Retina (tissue), 1 donor: ENCODE measurements at places on chromosomes 6 and 20.

DNA sequence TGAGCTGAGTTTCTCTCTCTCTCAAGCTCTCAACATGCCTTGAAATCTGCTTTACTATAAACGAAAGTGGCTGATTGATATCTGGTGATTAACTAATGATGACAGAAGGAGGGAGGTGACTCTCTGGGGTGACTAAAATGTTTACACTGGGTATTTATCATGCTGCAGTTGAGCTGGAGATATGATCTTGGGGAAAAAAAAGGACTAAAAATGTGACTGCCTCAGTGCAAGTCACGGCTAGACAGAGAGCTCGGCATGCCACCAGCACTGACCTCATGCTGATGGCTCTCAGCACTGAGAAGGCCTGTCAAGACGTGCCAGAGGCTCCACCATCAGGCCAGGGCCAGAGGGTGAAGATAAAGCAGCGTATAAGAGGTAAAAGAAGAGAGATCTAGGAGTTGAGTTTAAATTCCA lies 103.1 kb upstream of the SPACA1 start:
- DNase-seq = peak; percentile 73

GRCh38 chr6:16925461-16925860 lies 164.2 kb upstream of the ATXN1 start:
- DNase-seq = no peak

- DNase-seq = no peak
Measured at GRCh38 chr6:128676456-128676855, 156.1 kb upstream of the PTPRK start.

DNA sequence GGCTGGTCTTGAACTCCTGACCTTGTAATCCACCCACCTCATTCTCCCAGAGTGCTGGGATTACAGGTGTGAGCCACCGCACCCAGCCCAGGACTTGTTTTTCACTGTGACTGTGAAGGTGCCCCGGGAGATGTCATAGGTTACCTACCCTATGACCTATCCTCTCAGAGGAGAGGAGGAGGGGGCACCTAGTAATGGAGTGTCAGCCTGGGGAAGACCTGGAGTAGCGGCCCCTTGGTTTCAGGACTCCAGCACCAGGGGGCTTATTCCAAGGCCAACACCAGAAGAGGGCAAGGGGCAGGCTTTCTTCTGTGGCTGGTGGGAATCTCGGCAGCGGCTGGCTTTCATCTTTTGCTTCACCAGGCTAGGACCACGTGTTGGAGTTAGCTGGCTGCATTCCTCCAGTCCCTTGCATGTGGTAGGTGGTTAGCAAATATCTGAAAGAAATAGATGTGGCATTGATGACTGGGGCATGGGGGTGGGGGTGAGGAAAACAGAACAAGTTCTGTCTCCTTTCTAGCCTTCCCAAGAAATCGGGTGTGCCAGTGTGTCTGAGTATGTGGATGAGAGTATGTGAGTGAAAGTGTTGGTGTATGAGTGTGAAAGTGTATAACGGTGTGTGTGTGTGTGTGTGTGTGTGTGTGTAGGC lies 7.9 kb upstream of the ITPR3 start:
- DNase-seq = no peak

DNA sequence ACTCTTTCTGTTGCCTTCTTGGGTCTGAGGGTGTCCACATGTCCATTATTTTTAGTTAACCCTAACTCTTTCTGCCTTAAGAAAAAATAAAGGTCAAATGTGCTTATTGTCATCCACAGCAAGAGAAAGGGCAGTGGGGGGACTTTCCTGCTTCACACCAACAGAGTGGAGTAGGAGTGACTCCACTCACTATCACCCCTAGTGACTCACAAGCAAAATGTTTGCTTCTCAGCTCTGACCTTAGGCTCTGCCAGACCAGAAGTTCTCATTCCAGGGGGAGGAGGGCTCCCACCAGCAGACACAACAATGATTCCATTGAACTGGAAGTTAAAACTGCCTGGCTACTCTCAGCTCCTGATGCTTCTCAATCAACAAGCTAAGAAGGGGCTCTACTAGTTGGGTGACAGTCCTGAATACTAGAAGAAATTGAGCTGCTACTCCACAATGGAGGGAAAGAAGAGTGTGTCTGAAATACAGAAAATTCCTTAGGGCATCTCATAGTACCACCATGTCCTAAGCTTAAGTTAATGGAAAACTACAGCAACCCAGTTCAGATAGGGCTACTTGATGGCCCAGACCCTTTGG lies 83.9 kb upstream of the AFDN start:
- DNase-seq = no peak

- no peak for DNase-seq
Measured at GRCh38 chr6:71489736-71490135, 201.1 kb downstream of the OGFRL1 start.

GRCh38 chr20:40741507-40742106 lies 52.6 kb upstream of the MAFB start:
- peak; percentile 19 for DNase-seq
